Tracheal epithelial cell (primary cell): ENCODE measurements at places on chromosomes 16 and 17. TPM values are rescaled to one million over a fixed set of nuclear protein-coding genes. Genes with fewer than 3 reads are reported as not detected.

Gene TBC1D3G
- not detected in 2 replicates for total RNA-seq

Gene ASB16
- total RNA-seq, result not detected in 2 replicates

Gene COQ7
- 9.0 and 13.5 TPM in 2 replicates for total RNA-seq

Gene TMIGD1
- not detected in 2 replicates for total RNA-seq

Gene SALL1
- 0.48 TPM in 1 of 2 replicates, not detected in the other for total RNA-seq

Gene EFNB3
- total RNA-seq, result 0.48 TPM in 1 of 2 replicates, not detected in the other

Gene PKMYT1
- total RNA-seq, result 0.43 and 1.9 TPM in 2 replicates

Gene HOXB2
- 1.5 and 2.9 TPM in 2 replicates for total RNA-seq

Gene ZKSCAN2
- 2.4 and 3.8 TPM in 2 replicates for total RNA-seq

Gene MYH3
- under 0.01 and 0.48 TPM in 2 replicates for total RNA-seq

Gene TMEM238L
- not detected in 2 replicates for total RNA-seq

Gene DNAI2
- not detected in 2 replicates for total RNA-seq

Gene ADAM11
- total RNA-seq, result 0.21 TPM in 1 of 2 replicates, not detected in the other

Gene NPTX1
- total RNA-seq, result under 0.01 TPM in 1 of 2 replicates, not detected in the other

Gene FNDC8
- not detected in 2 replicates for total RNA-seq

Gene B3GNT9
- total RNA-seq, result 8.9 and 15.8 TPM in 2 replicates

Gene RNF222
- total RNA-seq, result 0.24 and 0.43 TPM in 2 replicates

Gene KRTAP4-9
- not detected in 2 replicates for total RNA-seq

Gene TMEM88
- total RNA-seq, result 0.43 and 0.96 TPM in 2 replicates

Gene SLX4
- 1.7 and 2.3 TPM in 2 replicates for total RNA-seq

Gene TPPP3
- total RNA-seq, result 0.24 and 0.43 TPM in 2 replicates

Gene KRTAP17-1
- total RNA-seq, result 0.24 TPM in 1 of 2 replicates, not detected in the other

Gene SSTR5
- total RNA-seq, result not detected in 2 replicates
